Suppressor macrophage treated with lipopolysaccharide for 1 hour (primary cell): ENCODE measurements at places on chromosomes 11 and 22.

DNA sequence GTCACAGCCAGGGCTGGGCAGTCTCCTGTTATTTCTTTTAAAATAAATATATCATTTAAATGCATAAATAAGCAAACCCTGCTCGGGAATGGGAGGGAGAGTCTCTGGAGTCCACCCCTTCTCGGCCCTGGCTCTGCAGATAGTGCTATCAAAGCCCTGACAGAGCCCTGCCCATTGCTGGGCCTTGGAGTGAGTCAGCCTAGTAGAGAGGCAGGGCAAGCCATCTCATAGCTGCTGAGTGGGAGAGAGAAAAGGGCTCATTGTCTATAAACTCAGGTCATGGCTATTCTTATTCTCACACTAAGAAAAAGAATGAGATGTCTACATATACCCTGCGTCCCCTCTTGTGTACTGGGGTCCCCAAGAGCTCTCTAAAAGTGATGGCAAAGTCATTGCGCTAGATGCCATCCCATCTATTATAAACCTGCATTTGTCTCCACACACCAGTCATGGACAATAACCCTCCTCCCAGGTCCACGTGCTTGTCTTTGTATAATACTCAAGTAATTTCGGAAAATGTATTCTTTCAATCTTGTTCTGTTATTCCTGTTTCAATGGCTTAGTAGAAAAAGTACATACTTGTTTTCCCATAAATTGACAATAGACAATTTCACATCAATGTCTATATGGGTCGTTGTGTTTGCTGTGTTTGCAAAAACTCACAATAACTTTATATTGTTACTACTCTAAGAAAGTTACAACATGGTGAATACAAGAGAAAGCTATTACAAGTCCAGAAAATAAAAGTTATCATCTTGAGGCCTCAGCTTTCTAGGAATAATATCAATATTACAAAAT is 13.4 kb downstream of the OR51B4 start:
- no peak for DNase-seq

- DNase-seq, result no peak
These were observed 82.4 kb downstream of the SPON1 start for GRCh38 chr11:14044916-14045315.

- no peak for DNase-seq
These were observed 187.3 kb upstream of the SYT13 start for GRCh38 chr11:45473341-45473895.

GRCh38 chr11:73972620-73973449 is 9.8 kb downstream of the UCP2 start:
- DNase-seq, result no peak

GRCh38 chr11:81787584-81788049 is 946.0 kb downstream of the FAM181B start:
- no peak for DNase-seq

GRCh38 chr22:50009765-50010675 is 2.5 kb downstream of the IL17REL start:
- DNase-seq, result no peak

GRCh38 chr22:27775758-27776649 is 25.6 kb downstream of the MN1 start:
- DNase-seq, result no peak

DNA sequence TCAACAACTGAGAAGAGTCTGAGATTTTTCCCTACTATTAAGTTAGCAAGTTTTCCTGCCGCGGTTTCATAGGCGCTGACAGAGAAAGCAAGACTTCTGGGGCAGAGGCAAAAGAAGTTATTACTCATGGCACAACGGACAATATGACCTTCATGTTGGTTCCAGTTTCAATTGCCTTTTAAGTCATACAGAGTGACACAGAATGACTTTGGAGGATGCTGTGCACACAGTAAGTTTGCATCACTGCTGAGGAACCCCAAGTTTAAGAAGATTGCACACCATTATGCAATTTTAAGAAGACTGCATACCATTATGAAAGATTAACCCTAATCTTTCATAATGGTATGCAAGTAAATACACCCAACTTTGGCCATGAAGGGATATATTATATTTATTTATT is 626.5 kb upstream of the CHORDC1 start:
- no peak for DNase-seq

DNA sequence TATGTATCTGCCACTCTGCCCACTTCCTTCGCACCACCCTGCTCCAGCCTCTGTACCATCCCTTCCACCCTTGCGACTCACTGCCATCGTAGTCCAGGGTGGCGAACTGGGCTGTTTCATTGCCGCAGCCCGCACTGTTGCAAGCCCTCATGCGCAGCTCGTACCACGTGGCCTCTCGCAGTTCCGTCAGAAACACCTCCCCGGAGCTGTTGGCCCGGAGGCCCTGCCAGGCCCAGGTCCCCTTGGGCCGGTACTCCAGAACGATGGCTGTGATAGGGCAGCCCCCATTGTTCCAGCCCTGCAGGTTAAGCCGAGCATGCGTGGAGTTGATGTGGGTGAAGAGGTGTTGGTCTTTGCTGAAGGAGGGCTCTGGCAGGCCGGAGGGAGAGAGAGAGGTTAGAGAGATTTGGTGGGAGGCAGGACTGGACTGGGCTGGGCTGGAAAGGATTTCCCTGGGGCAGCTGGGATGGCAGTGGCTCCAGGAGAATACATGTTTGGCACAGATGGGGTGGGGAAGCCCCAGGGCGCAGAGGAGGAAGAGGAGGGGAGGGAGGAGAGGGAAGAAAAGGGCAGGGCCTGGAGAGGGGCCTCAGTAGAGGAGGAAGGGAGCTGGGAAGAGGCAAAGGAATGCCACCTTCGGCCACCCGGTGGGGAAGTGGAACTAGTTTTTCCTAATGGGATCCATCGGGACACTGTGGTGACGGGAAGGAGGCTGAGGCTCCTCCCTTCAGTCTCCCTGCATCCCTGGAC is 109.6 kb downstream of the CEP164 start:
- DNase-seq, result no peak

DNA sequence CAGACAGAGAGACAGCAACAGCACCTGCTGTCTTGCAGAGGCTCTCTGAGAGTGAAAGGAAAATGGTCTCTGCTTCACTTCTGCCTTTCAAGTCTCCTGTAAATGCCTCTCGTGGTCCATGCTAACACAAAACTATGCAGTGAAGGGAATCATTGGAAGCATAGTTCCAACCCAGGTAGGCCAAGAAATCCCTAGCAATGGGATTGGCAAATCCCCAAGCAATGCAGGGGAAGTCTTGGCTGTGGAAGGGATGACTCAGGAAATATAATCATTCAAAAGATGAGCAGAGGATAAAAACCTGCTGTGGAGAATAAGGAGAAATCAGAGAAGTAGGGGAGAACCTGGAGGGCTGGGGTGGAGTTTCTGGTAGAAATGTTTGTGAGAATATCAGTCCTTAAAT is 216.1 kb upstream of the ZBED5 start:
- DNase-seq, result no peak

- DNase-seq, result no peak
These were observed 105.3 kb downstream of the MPPED1 start for GRCh38 chr22:43516996-43517635.

GRCh38 chr22:38467438-38467903 is 425 bp upstream of the KDELR3 start:
- no peak for DNase-seq
